ENCODE measurements at places on chromosomes 7 and 10.

DNA sequence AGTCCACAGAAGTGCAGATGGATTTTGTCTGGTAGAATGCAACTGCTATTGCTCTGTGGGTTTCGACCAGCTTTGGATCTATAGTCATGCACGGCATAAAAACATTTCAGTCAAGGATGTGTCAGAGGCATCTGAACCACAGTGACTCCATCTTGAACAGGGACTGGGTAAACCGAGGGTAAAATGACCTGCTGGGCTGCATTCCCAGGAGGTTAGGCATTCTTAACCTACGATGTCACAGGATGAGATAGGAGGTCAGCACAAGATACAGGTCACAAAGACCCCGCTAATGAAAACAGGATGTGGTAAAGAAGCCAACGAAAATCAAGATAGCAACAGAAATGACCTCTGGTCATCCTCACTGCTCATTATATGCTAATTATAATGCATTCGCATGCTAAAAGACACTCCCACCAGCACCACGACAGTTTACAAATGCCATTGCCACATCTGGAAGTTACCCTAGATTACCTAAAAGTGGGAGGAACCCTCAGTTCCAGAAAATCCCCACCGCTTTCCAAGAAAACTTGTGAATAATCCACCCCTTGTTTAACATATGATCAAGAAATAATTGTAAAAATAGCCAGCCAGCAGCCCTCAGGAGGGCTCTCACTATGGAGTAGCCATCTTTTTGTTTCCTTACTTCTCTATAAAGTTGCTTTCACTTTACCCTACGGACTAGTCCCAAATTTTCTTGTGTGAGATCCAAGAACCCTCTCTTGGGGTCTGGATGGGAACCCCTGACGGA is 50.7 kb upstream of the CPXM2 start:
- peak; percentile 30 for DNase-seq

- DNase-seq, result peak; percentile 71
Measured at GRCh38 chr10:98314532-98315284, 46.7 kb upstream of the LOXL4 start.

DNA sequence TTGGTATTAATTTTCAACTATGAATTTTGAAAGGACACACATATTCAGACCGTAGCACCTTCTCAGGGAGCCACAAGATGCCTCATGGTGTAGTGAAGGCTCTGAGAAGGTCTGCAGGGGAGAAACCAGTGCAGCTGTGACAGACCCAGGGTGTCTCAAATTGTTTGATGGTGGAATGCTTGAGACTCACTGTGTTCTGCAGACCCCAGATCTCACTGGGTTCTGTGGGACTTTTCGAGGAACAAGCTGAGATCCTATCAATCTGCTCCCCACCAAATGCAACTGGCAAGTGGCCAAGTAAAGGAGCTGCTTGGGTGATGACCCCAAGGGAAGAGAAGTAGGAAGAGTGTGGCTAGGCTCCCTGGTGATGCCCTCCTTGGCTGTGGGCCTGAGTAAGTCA is 130.5 kb upstream of the UNC5B start:
- DNase-seq, result no peak

DNA sequence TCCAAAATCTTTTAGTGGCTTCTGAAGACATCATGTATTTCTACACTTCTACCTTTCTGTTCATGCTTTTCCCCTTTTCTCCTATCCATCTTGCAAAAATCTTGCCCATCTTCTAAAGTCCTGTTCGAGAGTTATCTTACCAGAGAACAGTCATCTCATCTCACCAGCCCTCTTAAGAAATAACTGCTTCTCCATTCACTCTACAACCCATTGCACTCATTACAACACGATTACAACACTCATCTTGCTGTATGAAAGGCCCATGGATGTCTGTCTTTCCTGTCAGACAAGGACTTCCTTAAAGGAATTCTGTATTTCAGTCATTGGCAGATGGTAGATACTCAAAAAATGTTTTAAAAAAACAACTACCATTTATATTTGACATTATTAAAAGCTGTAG is 30.8 kb downstream of the ZNF438 start:
- peak; percentile 72 for DNase-seq

GRCh38 chr10:37960591-37961137 is 15.8 kb downstream of the ZNF25 start:
- DNase-seq, result no peak

- DNase-seq, result no peak
Measured at GRCh38 chr7:108299251-108299973, 156.8 kb downstream of the NRCAM start.

GRCh38 chr10:24926557-24926956 is 25.8 kb downstream of the PRTFDC1 start:
- DNase-seq, result no peak

GRCh38 chr10:64408391-64409183 is 887.4 kb downstream of the REEP3 start:
- no peak for DNase-seq

DNA sequence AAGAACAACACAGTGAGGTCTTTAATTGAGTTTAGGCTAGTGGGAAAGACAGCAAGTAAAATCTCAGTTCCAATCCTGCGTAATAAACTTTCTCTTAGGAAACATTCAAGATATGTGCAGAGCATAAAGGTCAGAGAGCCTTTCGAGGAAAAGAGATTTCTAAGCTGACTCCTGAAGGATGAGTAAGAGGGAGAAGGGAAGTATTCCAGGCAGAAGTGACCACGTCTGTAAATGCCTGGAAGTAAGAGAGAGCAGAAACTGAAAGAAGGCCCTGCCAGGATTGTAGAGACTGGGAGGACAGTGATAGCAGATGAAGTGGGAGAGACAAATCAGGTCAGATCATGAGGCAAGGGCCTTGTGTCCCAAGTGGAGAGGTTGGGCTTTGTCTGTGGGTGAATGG is 41.8 kb downstream of the PNLIPRP3 start:
- no peak for DNase-seq

- DNase-seq, result peak; percentile 19
Measured at GRCh38 chr10:11901833-11902475, 78.8 kb downstream of the PROSER2 start.

DNA sequence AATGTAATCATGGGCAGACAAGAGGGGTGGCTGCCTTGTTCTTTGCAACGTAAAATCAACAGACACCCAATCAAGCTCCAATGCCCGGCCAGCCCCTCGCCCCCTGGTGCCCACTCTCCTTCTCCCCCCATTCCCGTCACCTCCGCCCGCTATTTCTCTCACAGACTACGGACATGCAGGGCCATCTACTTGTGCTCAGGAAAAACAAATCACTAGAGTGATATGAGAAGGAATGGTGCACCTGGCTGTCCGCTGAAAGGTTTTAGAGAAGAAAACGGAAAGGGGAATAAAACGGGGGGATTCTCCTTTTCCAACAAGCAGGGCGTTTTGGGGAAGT is 396 bp downstream of the GRM8 start:
- no peak for DNase-seq

- no peak for DNase-seq
Measured at GRCh38 chr10:6787718-6788117, 207.6 kb upstream of the PRKCQ start.

DNA sequence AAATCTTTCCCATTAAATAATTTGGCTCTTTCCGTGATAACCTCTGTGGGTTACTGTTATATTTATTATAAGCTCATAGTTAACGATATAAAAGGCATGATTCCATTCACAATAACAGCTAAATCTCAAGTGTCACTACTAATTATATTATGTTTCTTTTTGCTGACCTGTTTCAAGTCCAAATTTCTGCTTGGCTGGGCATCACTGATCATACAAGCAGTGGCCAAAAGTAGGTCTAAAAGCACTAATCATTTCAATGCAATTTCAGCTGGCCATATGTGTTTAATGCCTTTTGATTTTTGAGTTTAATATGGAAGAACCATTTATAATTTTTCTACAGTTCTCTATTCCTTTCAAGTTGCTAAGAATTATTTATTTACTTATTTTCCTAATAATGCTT is 110.7 kb downstream of the SEMA3A start:
- no peak for DNase-seq

DNA sequence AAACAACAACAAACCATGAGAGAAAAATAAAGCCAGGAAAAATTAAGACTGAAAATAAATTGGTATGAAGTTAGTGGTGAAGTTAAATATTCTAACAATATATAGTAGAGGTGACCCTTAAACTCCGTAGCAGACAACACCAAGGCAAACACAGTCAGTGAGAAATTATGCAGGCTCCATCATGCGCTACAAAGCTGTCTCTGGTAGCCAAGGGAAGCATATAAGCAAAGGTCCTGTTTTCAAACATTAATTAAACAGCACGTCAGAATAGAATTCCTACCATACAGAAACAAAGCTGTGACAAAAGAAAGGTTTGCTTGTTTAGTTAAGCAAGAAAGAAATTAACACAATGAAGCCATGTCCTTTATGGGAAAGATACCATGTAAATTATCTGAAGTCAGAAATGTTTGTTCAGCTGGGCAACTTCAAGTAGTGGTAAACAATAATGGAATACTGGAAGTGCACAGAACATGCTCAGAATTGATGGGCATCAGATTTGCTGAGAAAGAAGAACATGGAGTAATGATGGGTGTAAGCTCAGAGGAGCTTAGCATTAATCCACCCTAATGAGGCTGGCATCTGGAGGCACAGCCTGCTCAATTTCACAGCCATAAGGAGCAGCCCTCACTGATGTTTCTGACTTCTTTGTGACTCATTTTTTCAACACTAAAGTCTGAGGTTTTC is 75.7 kb downstream of the IGF2BP3 start:
- no peak for DNase-seq

DNA sequence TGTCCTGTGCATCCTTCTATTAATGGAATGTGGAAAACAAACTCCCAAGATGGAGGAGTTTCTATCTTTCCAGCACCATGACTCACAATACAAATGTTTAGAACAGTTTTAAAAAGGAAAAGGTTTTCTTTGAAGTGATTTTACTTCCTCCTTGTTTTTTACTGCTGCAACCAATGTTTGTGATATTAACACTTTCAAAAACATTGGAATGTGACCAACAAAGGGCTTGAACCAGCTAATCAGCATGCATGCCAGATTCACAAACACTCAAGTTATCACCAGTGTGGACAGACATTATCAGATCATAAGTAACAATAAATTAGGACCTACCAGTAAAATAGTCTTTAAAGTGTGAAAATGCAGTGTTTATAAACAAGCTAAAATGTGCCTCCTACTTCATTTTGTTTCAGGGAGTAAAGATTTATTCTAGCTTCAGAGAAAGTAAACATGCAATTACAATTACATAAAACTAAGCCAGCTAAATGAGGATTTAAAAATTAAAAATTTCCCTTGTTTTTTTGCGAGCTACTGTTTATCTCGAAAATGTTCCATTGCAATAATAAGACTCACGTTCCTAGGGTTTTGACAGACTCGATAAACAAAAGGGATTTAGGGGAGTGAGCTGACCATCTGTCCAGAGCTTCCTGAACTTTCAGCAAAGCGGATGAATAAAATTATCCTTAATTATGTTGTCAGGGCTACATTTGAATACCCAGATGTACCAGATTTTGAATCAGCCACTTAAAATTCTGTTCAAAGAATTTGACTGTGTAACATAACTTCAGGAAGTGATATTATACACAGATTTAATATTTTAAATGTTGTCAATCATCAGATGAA is 29.8 kb downstream of the CPVL start:
- DNase-seq, result no peak

GRCh38 chr7:94393246-94394108 is 1.2 kb upstream of the COL1A2 start:
- DNase-seq, result no peak

- no peak for DNase-seq
Measured at GRCh38 chr10:95493862-95494261, 67.3 kb downstream of the SORBS1 start.

- DNase-seq, result no peak
Measured at GRCh38 chr10:114301177-114301576, 62.1 kb downstream of the VWA2 start.

DNA sequence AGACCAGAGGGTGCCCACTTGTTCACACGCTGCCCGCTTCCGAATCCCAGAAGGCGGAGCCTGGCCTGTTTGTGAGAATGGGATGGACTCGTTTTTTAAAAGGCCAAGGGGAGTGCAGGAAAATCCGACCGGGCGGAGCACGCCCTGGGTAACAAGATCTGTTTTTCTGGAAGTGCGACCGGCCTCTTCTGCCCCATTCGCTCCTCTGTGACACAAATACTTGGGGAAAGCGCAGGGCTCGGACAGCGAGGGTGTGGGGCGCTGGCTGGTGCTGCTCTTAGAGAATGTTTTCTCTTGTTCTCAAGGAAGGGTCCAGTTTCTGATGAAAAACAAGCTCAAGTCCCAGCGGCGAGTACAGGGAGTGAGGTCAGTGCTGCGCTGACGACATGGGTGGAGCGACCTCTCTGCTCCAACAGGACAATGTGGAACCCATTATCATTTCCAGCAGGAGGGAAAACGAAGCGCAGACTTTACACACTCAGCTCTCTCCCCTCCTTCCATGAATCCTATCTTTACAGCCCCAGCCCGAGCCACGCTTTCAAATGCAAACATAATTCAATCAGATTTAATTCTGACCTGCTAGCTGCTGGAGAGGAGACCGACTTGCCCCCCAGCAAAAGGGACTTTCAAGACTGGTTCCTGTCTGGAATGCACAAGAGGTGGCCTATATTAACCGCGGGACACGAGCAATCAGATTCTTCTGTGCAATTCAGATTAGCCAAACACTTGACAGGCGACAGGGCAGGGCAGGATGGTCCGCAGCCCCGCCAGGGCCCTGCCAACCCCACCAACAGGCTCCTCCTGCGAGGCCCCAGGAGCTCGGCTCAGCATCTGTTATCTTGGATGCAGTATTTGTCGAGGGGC is 1.1 kb downstream of the RADIL start:
- DNase-seq, result peak; percentile 19

DNA sequence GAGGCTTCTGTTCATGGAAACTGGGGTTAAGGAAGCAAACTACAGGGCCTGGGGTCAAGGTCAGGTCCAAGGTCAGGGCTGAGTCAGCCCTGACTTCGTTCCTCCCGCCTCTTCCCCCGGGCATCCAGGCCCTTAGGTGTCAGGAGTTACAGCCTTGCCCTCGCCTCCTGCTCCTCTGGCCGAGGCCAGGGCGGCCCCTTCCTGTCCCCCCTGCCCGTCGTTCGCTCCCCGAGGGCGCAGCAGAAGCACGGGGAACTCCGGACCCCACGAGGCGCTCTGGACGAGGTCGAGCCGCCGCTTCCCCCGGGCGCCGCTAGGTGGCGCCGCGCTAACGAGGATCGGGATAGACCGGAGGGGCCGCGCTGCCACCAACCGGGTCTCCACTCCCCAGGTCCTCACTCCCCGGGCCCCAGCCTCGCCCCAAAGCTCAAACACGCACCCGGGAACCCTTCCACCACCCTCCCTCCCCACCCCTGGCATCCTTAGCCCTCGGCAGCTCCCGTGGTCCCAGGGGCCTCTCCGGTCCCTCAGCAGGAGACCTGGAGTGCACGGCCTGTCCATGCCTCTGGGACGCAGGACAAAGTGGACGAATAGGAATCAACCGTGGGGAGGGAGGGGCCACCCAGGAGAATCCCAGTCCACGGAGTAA is 59.2 kb upstream of the MYL10 start:
- DNase-seq, result peak; percentile 80

All from suppressor macrophage treated with lipopolysaccharide for 1 hour (primary cell).